ENCODE measurements at places on chromosomes 2 and 18.
A peak's percentile ranks its signal among the peaks of the same experiment; 100 is the strongest.

DNA sequence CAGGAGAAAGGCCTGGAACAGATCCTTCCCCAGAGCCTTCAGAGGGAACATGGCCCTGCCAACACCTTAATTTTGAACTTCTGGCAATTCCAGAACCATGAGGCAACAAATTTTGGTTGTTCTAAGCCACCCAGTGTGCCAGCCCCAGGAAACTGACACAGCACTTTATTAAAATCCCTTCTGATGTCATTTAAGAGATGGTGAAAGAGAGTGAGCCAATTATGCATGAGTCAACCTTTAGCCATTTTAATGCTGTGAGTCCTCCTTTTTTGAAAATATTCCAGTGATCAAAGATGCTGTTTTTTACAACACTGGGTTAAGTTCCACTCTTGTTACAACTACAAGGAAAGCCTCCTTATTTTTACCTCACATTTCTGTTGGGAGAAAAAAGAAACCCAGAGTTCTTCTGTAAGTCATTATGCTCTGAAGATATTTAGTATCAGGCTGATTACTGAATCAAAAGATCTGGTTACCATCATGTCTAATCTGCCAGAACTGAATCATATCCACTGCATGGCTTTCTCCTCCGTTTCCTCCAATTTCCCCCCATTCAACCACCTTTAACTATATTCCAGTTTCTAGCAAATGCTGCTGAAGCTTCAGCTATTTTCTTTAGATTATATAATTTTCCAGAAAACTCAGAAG, 235.4 kb downstream of the TXNL1 start:
- no peak for DNase-seq

- DNase-seq, result no peak
These were observed 299.9 kb downstream of the AFF3 start for GRCh38 chr2:99842451-99842850.

GRCh38 chr2:10331702-10332401, 29.1 kb downstream of the HPCAL1 start:
- DNase-seq, result peak; percentile 47

GRCh38 chr18:6672821-6673308, 56.7 kb upstream of the ARHGAP28 start:
- no peak for DNase-seq

DNA sequence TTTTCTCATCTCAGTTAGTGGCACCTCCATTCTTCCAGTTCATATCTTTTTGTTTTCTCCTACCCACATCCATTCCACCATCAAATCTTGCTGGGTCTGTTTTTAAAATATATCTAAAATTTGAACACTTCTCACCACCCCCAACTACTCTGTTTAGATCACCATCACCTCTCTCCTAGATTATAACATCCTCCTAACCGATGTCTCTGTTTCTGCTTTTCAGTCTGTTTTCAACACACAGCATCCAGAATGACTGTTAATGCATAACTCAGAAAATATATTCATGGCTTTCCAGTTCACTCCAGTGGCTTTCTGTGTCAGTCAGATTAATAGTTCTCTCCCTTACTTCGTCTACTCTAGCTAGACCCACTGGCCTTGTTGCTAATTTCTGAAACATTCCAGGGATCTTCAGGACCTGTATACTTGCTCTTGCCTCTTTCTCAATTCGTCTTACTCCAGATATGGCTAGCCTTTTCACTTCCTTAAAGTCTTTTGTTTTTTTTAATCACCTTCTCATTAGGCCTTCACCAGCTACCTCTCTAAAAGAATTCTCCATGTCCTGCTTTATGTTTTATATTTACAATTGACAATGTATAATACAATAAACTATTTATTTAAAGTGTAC, 105.3 kb downstream of the COMMD1 start:
- DNase-seq, result no peak

- DNase-seq, result no peak
These were observed 78.5 kb upstream of the GLS start for GRCh38 chr2:190802129-190802528.
